Osteocyte (in vitro differentiated cells): ENCODE measurements at places on chromosomes 1 and 21. TPM values are rescaled to one million over a fixed set of nuclear protein-coding genes. Genes with fewer than 3 reads are reported as not detected.

Gene EPHA2
- 152 and 155 TPM in 2 replicates for total RNA-seq

DNA sequence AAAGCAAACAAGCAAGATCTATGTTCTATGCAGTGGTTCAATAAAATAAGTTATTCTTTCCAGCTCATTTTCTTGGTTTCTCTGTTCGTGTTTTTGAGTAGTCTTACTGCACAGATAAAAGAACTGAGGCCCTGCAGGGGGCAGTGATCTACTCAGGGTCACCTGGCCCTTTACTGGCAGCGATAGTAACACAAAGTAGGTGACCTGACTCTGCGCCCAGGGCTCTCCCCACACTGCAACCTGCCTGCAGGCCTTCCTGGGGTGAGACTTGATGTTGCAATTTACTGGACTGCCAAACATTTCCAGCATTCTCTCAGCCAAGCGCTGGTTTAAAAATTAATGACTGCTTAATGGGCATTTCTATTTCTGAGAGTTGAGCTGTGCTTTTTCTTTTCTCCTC, 110.3 kb downstream of the HUNK start:
- no peak for DNase-seq

GRCh38 chr1:174789399-174789798, 210.3 kb upstream of the CACYBP start:
- DNase-seq, result no peak

- DNase-seq, result no peak
Measured at GRCh38 chr1:53291574-53291973, 36.3 kb downstream of the LRP8 start.

Gene DUSP10
- total RNA-seq, result 3.0 and 3.2 TPM in 2 replicates

DNA sequence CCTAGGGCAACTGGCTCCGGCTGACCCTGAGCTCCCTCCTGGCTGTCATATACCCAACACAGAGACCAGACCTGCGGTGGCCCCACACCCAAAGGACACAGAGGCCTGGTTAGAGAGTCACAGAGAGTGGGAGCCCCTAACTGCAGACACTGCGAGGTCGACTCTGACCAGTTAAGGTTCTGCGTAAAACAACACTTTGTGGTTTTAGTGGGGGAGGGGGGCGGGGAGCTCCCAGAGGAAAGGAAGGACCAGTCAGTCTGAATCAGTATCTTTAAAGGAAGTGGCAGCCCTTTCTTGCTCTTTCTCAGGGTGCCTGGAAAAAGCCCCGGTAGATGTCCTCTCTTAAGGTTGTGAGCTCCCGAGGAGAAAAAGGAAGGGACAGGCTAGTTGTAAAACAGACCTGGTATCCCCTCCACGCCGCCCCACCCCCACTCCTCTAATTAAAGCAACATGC, 2.4 kb downstream of the SSBP3 start:
- no peak for DNase-seq

- DNase-seq, result no peak
Measured at GRCh38 chr1:182301026-182301436, 90.6 kb downstream of the GLUL start.

- DNase-seq, result peak; percentile 85
Measured at GRCh38 chr1:241423541-241424479, 66.8 kb upstream of the RGS7 start.

GRCh38 chr1:11498956-11499594, 20.1 kb downstream of the DISP3 start:
- DNase-seq, result no peak

DNA sequence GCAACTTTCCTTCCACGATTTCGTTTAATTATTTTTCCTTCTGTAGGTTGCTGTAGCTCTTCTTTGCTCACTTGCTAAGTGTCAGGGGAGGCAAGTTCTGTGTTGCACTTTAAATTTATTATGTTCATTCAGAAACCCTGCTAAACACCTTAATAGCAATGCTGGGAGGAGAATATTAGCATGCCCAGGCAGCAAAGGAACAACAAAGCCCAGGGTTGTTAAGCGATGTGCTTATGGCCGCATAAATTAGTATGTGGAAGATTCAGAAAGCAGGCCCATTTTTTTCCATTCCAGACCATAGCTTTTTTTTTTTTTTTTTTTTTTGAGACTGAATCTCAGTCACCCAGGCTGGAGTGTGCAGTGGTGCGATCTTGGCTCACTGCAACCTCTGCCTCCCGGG, 151.3 kb downstream of the BACH1 start:
- no peak for DNase-seq

- DNase-seq, result no peak
Measured at GRCh38 chr1:64877151-64877550, 89.2 kb downstream of the JAK1 start.

DNA sequence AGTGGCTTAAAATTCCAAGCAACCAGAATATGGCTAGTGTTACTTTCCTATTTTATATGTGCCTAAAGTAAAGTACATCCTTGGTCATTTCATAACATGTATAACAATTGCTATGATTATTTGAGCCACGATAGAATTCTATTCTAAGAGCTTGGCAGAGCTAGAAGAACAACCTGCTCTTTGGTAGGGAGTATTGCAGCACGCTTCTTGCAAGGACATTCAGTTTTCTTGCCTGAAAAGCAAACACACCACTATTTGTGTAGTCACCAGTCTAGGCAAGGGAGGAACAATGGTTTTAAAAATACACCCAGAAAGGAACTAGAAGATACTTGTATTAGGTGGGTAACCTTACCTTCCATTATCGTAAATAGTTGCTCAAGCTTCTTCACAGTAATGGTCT, 51.5 kb downstream of the CNST start:
- no peak for DNase-seq

Gene HMGCL
- 34.1 and 37.4 TPM in 2 replicates for total RNA-seq

Gene CNTN2
- total RNA-seq, result not detected in 2 replicates

Gene PRAMEF6
- not detected in 2 replicates for total RNA-seq

Gene DMBX1
- total RNA-seq, result not detected in 2 replicates

GRCh38 chr1:75791022-75791421, 5.0 kb downstream of the RABGGTB start:
- DNase-seq, result no peak

Gene FAM78B
- 0.16 and 0.51 TPM in 2 replicates for total RNA-seq

- DNase-seq, result no peak
Measured at GRCh38 chr1:215526147-215526845, 40.8 kb upstream of the KCTD3 start.

Gene OR2T2
- total RNA-seq, result not detected in 2 replicates

- DNase-seq, result no peak
Measured at GRCh38 chr1:85451236-85451830, 13.6 kb downstream of the DDAH1 start.

DNA sequence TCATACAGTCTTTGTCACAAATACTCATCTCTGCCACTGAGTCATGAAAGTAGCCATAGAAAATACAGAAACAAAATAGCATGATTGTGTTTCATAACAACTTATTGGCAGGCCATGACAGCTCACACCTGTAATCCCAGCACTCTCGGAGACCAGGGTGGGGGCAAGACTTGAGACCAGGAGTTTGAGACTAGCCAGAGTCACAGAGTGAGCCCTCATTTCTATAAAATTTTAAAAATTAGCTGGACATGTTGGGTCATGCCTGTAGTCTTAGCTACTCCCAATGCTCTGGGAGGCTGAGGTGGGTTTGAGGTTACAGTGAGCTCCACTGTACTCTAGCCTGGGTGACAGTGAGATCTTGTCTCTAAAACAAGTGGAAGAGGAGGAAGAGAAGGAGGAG, 411.1 kb downstream of the PCP4 start:
- DNase-seq, result no peak

DNA sequence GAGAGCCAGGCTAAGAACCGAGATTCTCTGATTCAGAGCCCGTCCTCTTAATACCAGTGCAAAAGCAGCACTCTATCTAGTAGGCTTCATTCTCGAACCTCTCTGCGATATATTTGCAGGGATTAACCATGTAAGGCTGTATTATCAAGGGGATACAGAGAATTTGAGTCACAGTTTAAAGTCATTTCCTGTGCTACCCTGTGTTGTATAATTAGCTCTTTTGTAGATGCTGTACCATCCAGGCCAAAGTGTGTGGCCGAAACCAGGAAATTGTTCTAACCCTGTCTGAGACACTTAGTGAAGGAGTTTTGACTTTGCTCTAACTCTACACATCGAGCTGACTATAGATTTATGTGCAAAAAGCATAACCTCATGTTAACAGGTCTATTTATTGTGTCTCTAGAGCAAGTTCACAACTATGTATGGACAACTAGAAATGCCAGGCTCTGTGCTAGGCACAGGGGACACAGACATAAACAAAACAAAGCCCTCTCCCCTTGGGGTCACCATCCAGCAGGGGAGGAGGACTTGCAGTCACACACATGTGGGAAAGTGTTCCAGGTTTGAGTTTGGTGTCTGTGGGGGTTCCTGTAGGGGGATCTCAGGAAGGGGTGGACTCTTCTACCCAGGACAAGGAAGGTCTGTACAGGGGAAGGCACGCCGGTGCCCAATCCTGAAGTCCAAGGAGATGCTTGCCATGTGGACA, 182.2 kb downstream of the DHRS3 start:
- DNase-seq, result no peak

GRCh38 chr1:39733161-39733560, 5.5 kb upstream of the PPIE start:
- DNase-seq, result no peak

GRCh38 chr1:77514921-77515776, 167.3 kb downstream of the ZZZ3 start:
- DNase-seq, result no peak

GRCh38 chr1:25724966-25725365, 75.0 kb upstream of the SELENON start:
- DNase-seq, result no peak

- DNase-seq, result no peak
Measured at GRCh38 chr1:217563179-217563578, 67.7 kb downstream of the GPATCH2 start.

DNA sequence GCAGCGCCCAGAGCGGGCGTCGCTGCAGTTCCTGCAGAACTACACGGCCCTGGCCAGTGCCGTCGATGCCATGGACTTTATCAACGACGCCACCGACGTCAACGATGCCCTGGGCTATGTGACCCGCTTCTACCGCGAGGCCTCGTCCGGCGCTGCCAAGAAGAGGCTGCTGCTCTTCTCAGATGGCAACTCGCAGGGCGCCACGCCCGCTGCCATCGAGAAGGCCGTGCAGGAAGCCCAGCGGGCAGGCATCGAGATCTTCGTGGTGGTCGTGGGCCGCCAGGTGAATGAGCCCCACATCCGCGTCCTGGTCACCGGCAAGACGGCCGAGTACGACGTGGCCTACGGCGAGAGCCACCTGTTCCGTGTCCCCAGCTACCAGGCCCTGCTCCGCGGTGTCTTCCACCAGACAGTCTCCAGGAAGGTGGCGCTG, 22.0 kb downstream of the COL6A1 start:
- DNase-seq, result peak; percentile 82
